Naive B cell (primary cell): ENCODE measurements at places on chromosomes 3 and 15. TPM values are rescaled to one million over a fixed set of nuclear protein-coding genes. Genes with fewer than 3 reads are reported as not detected.

The RHCG gene
- polyA plus RNA-seq, result not detected

The OR5K2 gene
- polyA plus RNA-seq, result not detected

The NME9 gene
- 1.2 TPM for polyA plus RNA-seq

The NEK10 gene
- polyA plus RNA-seq, result not detected

The HLTF gene
- 22.5 TPM for polyA plus RNA-seq

The RASL12 gene
- not detected for polyA plus RNA-seq

The AADAC gene
- polyA plus RNA-seq, result not detected

The SLC30A4 gene
- polyA plus RNA-seq, result 16.8 TPM

The SLITRK3 gene
- polyA plus RNA-seq, result not detected
